Adrenal gland (tissue), 19 donors: ENCODE measurements at places on chromosomes 7 and 10. TPM values are rescaled to one million over a fixed set of nuclear protein-coding genes. Genes with fewer than 3 reads are reported as not detected.

NME8 gene
- not detected for total RNA-seq

GRCh38 chr7:30453921-30454320 is 24.7 kb downstream of the NOD1 start:
- DNase-seq = no peak

GRCh38 chr10:14822879-14823755 is 14.7 kb downstream of the CDNF start:
- DNase-seq = peak; percentile 44

DNA sequence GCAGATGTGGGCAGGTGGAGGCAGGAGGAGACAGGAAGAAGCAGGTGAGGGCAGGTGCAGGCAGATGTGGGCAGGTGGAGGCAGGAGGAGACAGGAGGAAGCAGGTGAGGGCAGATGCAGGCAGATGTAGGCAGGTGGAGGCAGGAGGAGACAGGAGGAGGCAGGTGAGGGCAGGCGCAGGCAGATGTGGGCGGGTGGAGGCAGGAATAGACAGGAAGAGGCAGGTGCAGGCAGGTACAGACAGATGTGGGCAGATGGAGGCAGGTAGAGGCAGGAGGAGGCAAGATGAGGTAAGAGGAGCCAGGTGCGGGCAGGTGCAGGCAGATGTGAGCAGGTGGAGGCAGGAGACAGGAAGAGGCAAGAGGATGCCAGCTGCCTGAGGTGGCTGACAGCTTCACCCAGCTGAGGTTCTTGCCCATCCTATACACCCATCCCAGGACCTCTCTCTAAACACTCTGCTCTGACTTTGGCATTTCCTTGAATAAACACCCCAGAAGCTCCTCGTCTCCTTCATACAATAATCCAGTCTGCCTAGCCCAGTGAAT is 33.0 kb downstream of the PTPRE start:
- no peak for DNase-seq

- no peak for DNase-seq
These were observed 5.8 kb upstream of the PPP3CB start for GRCh38 chr10:73501651-73502050.

- DNase-seq = no peak
These were observed 8.9 kb downstream of the COBL start for GRCh38 chr7:51307651-51308210.
